ENCODE measurements at places on chromosomes 2 and 18.
A peak's percentile ranks its signal among the peaks of the same experiment; 100 is the strongest.

GRCh38 chr2:142076317-142076716, 54.5 kb downstream of the LRP1B start:
- DNase-seq, result no peak

- DNase-seq, result peak; percentile 49
Observed at GRCh38 chr2:108918941-108919341, 70.1 kb downstream of the EDAR start.

- DNase-seq, result no peak
Observed at GRCh38 chr18:70535041-70535440, 246.2 kb downstream of the SOCS6 start.

DNA sequence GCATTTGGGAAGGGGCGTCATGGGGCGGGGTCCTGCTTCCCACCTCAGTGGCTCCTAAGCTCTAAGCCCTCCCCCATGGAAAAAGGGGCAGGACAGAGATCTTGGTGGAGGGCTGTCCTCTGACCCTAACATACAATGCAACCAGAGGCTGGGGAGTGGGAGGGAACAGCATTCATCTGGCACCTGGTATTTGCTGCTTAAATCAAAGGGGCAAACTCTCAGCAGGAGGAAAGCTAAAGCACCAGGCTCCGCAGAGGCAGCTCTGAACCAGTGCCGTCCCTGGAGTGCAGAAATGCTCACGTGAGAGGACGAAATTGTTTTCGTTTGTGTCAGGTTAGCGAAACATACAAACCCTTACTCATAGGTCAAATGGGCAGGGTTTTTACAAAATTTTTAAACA, 92.7 kb upstream of the PXDN start:
- DNase-seq, result no peak

DNA sequence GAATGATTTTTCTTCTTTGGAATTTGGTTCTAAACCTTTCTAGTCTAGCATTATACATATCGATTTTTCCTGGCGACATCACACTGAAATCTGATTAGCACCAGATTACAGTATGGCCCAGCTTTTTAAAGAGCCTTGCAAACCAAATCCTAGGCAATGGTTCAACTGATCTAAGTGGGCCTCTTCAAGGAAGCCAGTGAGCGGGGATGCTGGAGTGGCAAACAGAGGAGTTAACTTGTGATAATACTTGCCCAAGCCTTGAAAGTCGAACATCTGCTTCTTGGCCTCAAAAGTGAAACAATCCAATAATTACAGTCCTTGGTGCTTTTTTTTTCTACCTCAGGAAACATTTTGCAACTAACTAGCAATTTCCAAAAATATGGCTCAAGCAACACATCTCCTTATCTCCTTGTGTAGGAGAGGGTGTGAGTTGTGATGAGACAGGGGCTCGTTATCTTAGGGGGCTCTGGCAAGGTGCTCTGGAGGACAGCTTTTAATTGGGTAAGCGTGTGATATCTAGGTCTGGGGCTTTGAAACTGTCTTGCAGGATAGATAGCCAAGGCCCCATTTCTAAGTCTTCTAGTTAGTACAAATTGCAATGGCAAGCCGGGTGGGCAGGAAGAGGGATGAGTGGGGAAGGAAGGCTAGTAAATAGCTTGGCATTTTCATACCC, 240.2 kb upstream of the CCDC68 start:
- DNase-seq, result no peak

DNA sequence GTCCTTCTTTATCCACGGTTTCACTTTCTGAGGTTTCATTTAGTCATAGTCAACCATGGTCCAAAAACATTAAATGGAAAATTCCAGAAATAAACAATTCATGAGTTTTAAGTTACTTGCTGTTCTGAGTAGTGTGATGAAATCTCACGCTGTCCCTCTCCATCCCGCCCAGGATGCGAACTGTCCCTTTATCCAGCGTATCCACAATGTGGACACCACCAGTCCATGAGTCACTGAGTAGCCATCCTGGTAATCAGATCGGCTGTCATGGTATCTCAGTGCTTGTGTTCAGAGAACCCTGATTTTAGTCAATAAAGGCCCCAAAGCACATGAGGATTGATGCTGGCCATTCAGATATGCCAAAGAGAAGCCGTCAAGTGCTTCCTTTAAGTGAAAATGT, 3.7 kb downstream of the SP140L start:
- no peak for DNase-seq

- no peak for DNase-seq
Observed at GRCh38 chr18:49008156-49008555, 57.4 kb upstream of the SMAD7 start.

- no peak for DNase-seq
Observed at GRCh38 chr2:117958186-117958585, 55.7 kb downstream of the CCDC93 start.

GRCh38 chr2:120780402-120780801, 44.7 kb downstream of the GLI2 start:
- no peak for DNase-seq

DNA sequence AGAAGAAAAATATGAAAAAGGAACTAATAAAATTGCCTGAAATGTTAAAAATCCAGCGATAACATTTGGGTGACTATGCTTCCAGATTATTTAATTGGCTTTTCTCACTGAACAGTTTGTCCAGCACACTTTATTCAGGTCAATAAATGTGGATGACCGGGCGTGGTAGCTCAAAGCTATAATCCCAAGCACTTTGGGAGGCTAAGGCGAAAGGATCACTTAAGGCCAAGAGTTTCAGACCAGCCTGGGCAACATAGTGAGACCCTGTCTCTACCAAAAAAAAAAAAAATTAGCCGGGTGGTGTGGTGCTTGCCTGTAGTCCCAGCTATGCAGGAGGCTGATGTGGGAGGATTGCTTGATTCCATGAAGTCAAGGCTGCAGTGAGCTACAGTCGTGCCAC, 55.4 kb downstream of the TGOLN2 start:
- no peak for DNase-seq

- DNase-seq, result no peak
Observed at GRCh38 chr2:27795868-27796277, 24.4 kb downstream of the MRPL33 start.

GRCh38 chr2:177906041-177906718, 166.4 kb downstream of the PDE11A start:
- DNase-seq, result peak; percentile 66

GRCh38 chr2:216845426-216845825, 14.4 kb downstream of the TNP1 start:
- no peak for DNase-seq

GRCh38 chr2:35246702-35247101, 1108.9 kb upstream of the CRIM1 start:
- DNase-seq, result no peak

- no peak for DNase-seq
Observed at GRCh38 chr2:112996635-112997034, 8.6 kb upstream of the IL36A start.

DNA sequence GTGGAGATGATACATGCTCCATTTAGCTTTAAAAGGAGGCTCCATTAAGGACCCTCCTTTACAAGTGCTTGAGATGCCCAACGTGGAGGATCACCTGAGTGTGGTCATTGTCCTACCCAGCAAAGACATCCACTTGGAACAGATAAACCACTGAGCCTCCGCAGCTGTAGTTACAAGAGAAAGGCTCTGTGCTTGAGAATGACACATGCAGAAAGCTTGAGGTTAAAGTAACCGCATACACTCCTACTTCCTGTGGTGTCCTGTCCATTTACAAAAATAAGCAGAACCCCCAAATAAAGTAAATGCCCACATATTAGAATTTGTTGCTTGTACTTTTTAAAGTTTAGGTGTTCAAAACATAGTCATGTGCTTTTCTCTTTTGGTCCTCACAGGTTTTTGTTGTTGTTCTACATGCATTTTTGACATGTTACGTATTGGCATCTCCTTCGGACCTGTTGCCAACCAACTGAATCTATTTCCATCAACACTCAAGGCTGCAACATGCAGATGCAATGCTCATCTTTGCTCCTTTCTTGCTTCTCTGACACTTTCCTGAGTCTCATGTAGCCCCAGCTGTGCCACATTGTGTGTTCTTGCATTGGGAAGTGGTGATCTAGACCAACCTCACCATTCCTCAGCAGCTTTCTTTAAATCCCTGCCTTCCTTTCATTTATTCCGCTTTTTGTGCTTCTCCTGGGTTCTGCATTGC, 56.0 kb downstream of the SERPINB7 start:
- no peak for DNase-seq

- DNase-seq, result no peak
Observed at GRCh38 chr2:30628341-30628740, 178.9 kb downstream of the CAPN13 start.

DNA sequence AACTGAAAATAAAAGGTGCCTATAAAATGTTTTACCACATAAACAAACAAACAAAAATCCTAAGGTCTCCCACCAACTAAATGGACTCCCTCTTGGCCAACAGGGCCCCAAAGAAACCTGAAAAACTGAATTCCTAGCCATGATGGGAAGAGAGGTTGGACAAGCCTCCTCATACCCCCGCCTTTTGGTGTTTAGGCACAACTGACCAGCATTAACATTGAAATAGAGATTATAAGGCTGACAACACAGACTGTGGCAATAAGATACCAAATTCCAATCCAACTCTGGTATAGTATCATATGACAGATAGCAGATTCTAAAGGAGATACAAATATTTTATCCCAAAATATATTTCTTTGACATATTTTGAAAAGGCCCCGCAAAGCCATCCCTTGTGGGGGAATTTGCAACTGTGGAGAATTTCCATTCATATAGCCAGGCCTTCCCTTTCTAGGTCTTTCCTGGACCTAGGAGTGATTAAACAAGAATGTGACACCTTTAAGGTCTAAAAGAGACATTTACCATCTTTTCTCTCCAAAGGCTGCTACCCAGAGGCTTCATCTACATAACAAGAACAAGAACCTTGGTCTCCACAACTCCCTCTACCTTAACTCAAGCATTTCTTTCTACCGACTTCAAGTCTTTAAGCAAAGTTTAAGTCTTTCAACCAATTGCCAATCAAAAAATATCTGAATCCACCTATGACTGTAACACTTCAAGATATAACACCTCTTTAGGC, 80.0 kb downstream of the CHN1 start:
- no peak for DNase-seq

- DNase-seq, result no peak
Observed at GRCh38 chr2:238594796-238595749, 168.3 kb downstream of the ASB1 start.

GRCh38 chr18:62795813-62796212, 80.5 kb downstream of the PHLPP1 start:
- DNase-seq, result no peak

GRCh38 chr2:122174061-122174460, 418.6 kb downstream of the TSN start:
- no peak for DNase-seq

DNA sequence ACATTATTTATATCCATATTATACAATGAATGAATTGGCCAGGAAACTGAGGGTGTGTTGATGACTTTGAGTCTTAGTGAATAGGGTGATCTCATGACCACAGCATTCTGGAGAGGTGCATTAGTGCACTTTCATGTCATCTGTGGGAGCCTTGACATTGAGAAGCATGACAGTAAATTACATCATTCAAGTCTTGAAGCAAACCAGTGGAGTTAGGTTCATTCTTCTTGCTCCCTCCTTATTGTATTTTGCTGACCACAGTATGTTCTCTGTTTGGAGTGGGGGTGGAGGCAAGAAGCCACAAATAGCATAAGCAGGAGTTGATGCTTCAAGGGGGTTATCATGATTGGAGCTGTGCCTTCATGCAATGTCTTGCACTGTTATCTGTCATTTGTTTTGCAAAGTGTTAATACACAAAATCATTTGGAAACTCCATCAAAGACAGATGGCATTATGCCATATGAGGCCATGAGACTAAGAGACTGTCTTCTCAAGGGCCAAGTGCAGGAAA, 680.2 kb downstream of the NYAP2 start:
- no peak for DNase-seq

DNA sequence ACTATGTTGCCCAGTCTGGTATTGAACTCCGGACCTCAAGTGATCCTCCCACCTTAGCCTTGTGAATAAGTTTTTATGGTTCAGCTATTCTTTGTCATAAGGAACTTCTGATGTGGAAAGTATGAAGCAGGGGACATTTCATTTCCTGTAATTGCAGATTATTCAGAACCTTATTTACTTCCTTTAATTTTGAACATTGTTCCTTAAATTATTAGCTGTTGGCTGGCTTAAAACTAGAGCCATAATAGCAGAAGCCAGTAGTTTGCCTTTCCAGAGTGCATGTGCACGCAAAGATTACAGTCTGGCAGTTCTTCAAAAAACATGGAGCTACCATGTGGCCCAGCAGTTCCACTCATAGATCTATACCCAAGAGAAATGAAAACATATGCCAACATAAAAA, 53.1 kb downstream of the PMS1 start:
- no peak for DNase-seq

DNA sequence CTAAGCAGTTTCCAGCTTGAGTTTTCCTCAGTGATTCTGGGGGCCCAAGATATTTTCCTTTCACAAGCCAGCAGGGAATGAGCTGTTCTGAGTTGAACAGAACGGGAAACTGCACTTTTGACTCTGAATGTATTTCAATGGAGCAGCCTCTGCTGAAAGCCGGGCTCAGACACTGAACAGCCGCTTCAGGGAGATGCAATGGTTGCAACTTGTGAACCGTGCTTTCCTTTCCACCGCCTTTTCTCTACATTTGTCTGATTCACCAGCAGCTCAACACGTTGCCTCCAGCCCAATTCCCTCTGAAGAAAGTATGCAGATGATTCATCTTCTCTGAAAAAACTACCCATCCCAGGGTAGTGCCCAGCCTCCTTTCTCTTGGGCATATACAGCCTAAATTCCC, 119.3 kb upstream of the PKDCC start:
- DNase-seq, result no peak

- no peak for DNase-seq
Observed at GRCh38 chr2:11224887-11225286, 69.6 kb downstream of the SLC66A3 start.

DNA sequence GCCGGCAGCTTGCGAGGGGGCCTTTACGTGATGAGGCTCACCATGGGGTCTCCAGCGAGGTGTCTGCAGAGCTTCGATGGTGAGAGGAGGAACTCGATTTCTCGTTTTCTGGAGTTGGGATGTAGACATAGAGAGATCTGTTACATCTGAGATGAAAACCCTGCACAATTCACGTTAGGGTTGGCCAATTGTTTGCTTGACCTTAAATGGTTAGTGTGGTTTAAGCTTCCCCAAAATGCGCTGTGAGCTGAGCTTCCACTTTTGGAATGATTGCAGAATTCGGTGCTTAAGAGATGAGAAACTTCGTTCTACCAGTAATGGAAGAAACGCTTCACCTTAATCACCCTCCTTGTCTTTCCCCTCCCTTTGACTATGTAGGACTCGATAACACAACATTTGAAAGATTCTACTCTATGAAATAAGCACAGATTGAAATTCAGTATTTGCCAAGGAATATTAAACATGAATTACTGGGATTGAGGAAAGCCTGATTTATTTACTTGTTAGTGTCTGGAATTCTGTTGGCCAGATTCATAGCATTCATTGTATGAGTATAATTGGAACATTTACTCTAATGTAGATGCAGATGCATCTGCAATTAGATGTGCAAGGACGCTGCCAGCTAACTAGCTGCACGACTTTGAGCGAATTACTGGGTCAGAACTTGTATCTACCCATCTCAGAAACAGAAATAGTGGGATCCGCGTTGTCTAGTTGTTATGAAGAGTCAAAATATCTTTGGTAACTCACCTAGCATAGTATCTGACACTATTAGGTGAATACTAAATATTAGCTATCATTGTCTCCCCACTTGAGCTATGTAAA, 1.6 kb upstream of the KLF7 start:
- no peak for DNase-seq

GRCh38 chr2:78682781-78683180, 342.7 kb upstream of the REG3G start:
- DNase-seq, result no peak

Measured in suprapubic skin (tissue), 4 donors.